Activated CD8-positive, alpha-beta memory T cell treated with anti-CD3 and anti-CD28 coated beads for 48 hours (primary cell): ENCODE measurements at places on chromosomes 7 and 10.

- no peak for DNase-seq
These were observed 81.8 kb downstream of the DIP2C start for GRCh38 chr10:607545-608185.

GRCh38 chr7:77903597-77903996, 105.0 kb downstream of the PHTF2 start:
- DNase-seq: no peak

DNA sequence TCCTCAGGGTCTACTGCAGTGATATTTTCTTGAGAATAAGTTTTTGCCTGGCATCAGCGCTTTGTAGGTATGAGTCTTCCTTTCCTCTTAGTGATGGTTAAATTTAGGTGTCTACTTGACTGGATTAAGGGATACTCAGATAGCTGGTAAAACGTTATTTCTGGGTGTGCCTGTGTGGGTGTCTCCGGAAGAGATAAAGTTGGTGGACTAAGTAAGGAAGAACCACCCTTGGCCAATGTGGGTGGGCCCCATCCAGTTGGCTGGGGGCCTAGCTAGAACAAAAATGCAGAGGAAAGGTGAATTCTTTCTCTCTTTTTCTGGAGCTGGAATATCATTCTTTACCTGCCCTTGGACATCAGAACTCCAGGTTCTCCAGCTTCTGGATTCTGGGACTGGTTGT, 138.8 kb downstream of the ADCYAP1R1 start:
- DNase-seq: no peak

DNA sequence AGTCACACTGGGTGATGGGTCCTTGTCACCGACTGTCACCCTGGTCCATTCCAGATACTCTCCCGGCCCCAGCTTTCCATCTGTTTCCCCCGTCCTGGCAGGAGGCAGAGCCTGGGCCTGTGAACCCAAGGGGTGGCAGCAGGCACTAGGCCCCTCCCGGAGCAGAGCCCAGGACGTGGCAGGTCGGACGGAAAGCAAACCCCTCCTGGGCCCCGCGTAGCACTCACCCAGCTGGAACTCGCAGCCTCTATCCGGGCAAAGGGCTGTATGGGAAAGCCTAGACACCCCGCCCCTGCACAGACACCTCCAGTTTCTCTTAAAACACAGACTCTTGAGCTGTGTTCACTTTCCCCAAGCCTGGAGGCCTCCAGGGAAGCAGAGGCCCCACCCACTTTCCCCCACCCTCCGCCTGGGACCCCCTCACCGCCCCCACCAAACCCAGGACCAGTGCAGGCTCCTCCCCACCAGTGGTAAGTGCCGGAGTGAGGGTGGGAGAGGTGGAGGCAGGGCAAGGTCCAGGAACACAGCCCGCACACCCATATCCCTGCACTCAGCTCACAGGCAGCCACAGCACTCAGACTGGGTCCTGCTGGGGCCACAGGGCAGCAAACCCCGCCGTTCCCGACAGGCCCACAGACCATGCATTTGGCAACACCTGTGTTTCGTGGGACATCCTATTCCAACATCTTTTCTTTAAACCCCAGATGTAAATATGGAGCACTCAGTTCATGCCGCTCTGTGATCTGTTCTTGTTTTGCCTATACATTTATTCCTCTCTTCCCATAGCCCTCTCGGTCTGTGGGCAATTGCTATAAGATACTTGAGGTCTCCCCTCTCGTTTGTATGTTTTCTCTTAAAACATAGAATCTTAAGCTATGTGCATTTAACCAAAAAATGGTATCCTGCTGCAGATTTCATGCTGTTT, 98.2 kb upstream of the PDGFA start:
- DNase-seq: no peak

DNA sequence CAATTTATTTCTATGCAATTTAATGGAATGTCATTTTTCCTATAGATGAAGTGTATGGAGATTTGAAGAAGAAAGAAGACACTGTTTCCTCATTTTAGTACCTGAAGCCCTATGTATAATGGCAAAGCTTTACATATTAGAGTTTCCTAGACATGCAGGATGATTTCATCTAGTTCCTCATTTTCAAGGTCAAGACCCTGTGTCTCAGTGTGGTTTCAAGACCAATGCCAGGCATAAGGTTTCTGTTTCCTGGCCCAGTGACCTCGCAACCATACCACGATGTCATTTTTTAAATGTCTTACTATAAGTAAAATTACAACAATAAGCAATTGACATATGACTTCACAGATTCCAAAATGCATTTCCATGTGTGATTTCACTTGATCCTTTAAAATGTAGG, 336.5 kb upstream of the PRKCQ start:
- no peak for DNase-seq

GRCh38 chr7:100888291-100888987, 1.1 kb downstream of the UFSP1 start:
- DNase-seq: no peak

- no peak for DNase-seq
These were observed 39.1 kb downstream of the NHLRC2 start for GRCh38 chr10:113893570-113893969.

DNA sequence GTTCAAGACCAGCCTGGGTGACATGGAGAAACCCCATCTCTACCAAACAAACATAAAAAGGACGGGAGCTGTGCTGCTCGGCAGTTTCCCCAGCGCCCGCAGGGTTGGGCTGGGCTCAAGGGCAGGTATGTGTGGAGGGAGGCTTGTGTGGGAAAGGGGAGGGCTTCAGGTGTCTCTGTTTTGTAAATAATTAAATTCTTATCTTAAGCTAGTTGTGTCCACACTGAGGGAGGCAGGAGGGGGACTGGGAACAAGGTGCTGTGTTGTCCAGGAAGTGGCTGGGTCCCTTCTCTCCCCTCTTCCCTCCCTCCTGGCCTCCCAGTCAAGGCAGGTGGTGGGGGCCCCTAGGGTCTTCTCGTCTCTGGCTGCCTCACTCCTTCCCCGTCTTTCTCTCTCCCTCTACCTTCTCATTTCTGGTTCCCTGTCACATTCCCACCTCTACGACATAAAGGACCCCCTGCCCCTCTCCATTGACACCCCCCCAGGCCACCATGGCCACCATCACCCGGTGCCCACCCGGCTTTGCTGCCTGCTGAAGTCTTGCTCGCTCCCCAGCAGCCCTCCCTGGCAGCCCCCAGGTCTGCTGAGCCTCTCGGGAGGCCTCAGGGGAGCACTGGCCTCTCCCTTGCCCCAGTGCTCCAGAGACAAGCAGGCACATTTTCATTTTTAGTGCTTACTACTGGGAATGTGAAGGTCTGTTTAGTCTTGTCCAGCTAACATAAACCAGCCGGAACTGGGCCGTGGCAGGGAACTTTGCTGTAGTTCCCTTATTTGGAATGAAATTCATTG, 19.3 kb downstream of the NEURL1 start:
- no peak for DNase-seq

DNA sequence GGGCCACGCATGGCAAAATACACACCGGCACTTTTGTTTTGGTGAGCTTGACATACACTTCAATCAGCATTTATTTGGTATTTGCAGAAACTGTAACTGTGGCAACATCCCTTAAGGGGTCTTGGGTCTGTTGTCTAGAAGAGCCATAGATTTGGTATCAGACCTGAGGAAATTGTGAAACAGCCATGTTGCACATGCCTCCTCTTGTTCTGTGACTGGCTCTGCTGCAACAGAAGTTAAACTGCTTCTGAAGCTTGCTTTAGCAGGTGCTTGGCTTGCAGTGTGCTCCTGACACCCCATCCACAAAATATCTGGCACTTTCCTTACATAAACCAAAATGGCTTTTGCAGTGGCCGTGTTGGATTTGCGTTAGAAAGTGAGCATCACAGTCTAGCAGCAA, 247.3 kb downstream of the GATA3 start:
- no peak for DNase-seq

DNA sequence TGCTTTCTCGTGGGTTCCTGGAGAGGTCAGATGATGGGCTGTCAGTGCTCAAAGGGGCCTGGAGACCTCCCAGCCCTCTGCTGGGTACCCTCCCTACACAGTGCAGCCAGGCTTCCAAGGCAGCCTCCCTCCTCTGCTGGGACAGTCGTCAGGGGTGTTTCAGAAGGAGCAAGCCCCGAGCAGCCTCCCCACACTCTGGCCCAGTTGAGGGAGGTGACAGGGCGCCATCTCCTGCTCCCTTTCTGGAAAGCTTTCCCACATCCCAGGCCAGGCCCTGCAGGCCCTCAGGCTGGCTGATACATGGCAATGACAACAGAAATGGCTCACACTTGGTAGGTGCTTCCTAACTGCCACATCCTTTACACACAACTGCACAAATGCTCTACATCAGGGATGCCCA, 32.1 kb downstream of the KCNMA1 start:
- DNase-seq: no peak

DNA sequence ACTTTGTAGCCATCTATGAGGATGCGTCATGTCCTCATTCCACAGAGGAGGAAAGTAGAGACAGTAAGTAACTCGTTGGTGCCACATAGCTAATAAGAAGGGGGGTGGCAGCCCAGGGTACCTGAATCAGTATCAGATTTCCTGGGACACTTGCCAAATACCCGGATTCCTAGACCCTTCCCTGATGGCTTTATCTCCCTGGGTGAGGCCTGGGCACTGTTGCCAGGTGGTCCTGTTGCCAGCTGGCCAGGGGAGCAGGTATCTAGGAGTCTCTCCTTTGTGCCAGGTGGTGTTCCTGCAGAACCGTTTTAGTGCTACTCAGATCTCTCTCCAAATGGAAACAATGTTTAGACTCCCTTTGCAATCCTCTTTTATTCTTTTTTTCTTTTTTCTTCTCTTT, 12.7 kb downstream of the SLC29A3 start:
- DNase-seq: no peak

DNA sequence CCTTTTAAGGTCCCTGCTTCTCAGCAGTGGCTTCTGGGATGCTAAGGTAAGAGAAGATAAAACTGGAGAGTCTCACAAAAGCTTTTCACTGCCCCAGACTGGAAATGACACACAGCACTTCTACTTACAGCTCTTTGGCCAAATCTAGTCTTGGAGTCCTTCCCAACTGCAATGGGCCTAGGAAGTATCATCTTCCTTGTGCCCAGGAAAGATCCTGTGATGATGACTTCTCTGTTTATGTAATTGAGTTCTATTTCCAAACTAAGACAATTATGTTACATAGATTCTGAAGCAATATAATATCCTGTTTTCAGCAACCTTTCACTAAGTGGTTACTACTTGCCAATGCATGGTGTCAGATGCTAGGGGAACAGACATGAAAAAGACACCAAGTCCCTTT, 234.1 kb downstream of the PTEN start:
- no peak for DNase-seq

DNA sequence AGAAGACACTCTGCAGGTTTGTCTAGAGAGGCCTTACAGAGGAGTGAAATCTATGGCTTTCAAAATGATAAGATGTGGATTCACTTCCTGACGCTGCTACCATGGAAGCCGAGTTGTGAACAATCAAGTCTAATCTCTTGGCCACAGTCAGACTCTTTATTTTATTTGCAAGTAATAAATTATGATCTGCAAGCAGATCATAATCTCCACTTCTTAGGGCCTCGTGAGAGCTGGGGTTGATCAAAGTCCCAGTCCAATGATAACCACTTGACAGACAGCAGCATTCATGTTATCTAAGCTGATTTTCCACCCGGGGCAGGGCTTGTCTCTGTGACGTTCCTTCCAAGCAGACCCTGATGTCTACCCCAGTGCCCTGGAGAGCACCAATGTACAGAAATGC, 776.4 kb upstream of the AUTS2 start:
- no peak for DNase-seq

DNA sequence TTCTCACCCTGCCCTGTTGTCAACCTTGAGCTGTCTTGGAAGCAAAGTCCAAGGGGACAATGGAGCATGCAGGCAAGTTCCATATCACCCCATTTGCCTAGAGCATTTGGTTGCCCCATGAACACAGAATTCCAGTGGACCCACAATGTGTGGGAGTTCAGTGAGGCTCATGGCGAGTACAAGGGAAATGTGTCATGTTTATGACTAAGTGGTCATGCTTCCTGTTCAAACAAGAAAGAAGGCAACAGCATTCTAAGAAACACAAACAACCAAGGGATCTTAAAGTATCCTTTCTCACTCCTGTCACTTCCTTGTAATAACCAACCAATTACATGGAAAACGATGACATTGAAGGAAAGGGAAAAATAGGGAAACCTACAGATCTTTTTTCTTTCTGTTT, 513.0 kb downstream of the INHBA start:
- DNase-seq: no peak

DNA sequence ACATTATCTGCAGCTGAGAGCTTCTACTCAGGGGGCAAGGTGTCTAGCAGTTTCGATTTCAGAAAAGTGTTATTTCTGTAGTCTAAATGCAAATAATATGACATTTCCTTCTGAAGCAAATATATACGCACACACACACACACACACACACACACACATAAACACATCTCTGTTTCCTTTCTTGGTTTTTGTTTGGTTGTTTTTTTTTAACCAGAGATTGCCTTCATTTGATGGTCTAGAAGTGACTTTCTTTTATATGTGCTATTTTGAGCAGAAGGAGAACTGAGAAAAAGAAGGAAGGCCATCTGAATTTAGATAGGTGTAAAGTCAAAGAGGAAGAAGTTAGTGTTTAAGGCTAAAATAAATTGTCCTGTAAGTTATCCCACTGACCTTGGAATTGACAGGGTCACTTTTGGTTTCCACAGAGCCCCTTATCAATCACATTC, 142.2 kb downstream of the TRIL start:
- DNase-seq: no peak

GRCh38 chr10:11048707-11049278, 31.1 kb downstream of the CELF2 start:
- DNase-seq: no peak

DNA sequence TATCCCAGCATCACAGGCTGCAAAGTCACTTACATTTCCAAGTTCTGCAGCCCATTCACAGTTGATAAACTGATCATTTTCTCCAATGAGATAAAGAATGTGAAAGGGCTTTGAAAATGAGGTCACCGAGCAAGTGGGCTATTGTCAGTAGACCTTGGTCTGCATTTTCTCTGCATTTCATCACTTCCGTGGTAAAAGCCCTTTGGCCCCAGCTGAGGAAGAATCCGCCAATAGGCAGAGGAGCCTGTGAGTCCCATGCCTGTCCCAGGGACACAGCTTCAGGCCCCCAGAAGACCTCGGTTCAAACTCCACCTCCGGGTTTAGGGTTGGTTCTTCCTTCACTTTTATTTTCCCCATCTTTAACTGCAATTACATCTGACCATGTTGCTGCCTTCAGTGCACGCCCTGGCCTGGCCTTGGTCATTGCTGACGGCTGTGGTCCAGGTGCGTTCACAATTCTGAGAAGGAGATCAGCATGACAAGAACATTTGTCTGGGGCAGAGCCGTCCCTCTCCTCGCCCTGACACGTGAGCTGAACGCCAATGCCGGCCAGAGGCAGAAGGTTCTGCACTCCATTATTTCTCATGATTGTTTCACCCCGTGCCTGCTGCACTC, 292.5 kb downstream of the TCERG1L start:
- DNase-seq: no peak
